ENCODE measurements at places on chromosomes 4 and X.

- peak; percentile 3 for DNase-seq
Observed at GRCh38 chrX:38891641-38892413, 90.6 kb downstream of the MID1IP1 start.

DNA sequence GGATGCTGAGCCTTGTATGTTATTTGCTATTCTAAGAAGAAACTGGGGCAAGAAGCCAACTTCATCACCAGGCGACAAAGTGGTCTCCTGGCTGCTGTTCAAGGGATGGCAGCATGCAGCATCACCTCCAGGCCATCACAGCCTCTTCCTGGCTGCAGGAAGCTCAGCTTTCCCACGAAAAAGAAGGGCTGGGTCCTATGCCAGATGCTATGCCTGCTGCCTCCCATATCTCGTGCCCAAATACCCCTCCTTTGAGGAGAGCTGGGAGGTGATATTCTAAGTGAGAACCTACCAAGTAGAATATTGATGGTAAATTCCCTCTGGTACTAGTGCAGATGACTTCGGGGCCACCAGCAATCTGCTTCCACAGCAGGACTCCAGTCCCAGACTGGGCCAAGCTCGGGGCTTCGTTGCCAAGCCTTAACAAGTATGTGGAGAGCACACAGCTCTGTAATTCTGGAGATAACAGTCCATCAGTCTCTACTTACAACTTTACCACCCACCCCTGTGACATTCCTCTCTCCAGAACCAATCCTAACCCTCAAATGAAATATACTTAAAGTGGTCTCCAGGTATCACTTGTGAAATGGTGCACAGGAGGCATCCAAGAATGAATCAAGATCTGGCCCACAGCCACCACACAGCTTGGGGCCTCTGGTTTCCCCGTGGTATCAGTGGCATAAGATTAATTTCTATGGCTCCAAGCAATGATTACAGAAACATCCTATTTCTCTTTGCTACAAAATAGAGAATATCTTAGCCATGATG lies 149.3 kb downstream of the PALLD start:
- no peak for DNase-seq

GRCh38 chr4:138788267-138788790 lies 227.3 kb upstream of the NOCT start:
- DNase-seq: no peak

- no peak for DNase-seq
Observed at GRCh38 chrX:11704725-11705495, 39.2 kb upstream of the ARHGAP6 start.

DNA sequence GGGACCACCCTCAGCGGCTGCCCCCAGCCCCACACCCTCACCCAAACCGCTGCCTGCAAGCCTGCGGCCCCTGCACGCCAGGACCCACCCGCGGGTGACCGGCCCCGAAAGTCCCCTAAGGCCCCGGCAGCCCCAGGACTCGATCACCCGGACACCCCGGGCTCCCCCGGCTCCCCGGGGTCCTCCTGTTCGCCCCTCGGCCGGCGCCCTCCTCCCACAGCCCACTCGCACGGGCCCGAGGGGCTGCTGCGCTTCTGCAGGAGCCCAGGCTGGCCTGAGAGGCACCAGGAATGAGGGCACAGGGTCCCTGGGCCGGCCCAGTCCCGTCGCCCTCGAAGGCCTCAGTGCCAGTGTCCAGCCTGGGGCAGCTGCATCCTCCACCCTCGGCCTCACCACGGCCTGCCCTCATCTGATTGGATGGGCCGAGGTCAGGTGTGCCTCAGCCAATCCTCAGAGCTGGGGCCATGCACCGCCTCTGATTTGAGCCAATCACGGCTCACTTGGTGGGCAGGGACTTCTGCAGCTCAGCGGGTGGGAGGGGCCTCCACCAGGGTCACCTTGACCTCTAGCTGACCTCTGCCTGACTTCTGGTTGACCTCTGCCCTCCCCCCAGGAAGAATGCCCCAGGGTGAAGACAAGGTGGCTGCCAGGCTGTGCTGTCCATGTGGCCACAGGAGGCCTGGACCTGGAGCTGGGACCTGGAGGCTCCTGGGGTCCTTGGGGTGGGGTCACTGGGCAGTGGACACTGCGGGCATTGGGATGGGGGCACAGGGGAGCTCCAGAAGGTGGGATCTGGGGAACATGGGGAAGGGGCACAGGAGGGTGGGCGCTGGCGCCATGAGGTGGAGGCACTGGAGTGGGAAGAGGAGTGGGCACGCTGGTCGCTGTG lies 97.6 kb upstream of the NKX1-1 start:
- DNase-seq: no peak

GRCh38 chr4:54872261-54872660 lies 214.5 kb downstream of the KIT start:
- DNase-seq: no peak

GRCh38 chr4:6008092-6008551 lies 10.1 kb downstream of the C4orf50 start:
- DNase-seq: no peak

DNA sequence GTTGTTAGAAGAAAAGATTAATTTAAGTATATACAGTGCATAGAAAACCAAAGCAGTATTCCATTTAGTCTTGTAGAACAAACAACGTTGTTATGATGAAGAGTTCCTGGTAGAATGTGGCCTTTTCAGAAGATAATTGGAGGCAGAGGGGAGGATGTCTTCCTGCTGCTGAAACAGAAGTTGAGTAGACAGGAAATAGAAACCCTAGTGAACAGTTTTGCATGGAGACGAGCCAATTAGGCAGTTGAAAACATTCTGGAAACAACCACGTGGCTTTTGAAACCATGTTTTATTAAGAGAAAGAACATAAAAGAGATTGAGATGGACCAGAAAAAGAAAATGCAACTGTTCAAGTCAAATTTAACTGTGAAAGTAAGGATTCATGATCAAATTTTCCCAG lies 325.2 kb downstream of the CAMK2D start:
- DNase-seq: no peak

DNA sequence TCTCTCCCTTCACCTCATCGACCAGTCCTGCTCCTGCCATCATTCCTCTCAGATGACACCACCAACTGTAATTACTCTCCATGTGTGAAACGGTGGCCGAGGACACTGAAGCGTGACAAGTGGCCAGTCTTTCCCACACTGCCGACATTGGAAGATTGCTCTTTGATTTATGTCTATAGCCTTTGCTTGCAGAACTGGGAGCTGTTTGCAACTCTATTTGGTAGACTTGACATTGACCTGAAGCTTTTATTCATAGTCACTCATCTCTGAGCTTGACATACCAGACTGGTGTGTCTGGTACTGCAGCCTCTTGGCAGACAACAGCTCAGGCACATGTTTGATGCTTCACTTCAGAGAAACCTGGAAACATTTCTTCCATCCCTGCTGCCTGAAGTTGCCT lies 121.8 kb upstream of the GALNT7 start:
- no peak for DNase-seq

- no peak for DNase-seq
Observed at GRCh38 chrX:123884809-123885408, 25.1 kb downstream of the XIAP start.

GRCh38 chrX:135345107-135345589 lies 35.9 kb downstream of the ETDC start:
- no peak for DNase-seq

DNA sequence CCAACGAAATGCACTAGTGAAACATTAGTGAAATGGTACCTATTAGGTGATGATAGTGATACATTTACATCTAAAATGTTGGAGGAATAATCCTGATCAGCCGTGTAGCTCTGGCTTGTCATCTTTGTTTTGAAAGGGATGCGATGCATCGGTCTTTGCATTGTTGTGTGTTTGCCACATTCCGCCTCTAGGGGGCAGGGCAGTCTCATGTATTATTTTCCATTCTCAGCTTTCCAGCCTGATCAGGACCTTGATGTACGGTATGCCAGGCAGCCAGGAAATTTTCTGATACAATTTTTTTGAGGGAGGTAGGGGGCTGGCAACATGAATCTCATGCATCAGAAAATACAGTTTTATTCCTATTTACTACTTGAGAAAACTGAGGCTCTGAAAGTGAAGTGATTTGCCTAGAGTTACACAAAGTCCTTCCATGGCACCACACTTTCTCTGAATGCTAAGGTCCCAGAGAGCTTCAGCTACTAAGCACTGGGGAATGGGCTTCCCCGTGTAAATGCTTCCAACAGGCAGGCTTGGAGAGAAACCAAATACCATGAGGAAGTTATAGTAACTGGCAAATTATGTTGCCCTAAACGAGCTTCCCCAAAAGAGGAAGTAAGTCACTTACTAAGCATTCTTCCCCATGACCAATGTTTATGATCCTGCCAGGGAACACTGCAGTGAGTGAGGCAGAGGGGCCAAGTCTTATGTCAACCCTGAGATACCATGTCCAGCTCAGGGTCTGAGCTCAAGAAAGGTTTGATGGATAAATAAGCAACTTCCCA lies 31.8 kb upstream of the IQSEC2 start:
- DNase-seq: peak; percentile 19

DNA sequence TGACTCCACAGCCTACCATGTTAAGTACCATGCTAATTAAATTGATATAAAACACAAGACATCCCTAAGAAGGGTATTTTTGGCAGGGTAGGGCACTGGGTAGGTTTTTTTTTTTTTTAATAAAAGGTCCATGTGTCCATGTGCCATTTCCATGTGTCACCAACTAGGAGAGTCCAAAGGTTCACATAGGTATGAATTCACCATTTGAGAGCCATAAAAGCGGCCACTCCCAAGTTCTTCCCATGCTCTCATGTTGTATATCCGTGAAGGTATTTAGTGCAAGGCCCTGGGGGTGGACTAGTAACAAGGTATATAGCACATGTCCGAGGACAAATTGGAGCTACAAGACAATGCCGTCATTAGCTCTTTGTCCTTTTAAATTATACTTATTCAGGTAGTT lies 107.3 kb downstream of the PDE5A start:
- DNase-seq: no peak

GRCh38 chrX:48472851-48473703 lies 2.9 kb upstream of the FTSJ1 start:
- no peak for DNase-seq

GRCh38 chr4:187294861-187295260 lies 571.2 kb upstream of the FAT1 start:
- no peak for DNase-seq

DNA sequence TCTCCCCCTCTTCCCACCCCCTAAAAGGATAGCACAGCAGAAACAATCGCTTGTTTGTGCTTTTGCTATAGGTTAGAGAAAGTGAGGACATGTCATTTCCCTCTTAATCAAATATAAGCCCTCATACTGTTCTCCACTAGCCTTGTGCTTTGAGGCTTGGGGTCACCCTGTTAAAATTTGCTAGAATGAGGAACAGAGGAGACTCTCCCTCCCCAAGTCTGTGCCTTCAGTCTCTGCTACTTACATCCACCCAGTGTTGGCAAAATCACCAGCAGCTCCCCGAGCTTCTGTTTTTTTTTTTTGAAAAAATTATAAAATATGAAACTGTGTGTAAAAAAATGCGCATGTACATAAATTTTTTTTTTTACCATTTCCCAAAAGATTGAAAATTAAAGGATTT lies 19.3 kb downstream of the KLF3 start:
- DNase-seq: no peak

- no peak for DNase-seq
Observed at GRCh38 chrX:10187421-10187820, 30.6 kb downstream of the CLCN4 start.

GRCh38 chr4:128868758-128869157 lies 59.3 kb downstream of the JADE1 start:
- DNase-seq: no peak

DNA sequence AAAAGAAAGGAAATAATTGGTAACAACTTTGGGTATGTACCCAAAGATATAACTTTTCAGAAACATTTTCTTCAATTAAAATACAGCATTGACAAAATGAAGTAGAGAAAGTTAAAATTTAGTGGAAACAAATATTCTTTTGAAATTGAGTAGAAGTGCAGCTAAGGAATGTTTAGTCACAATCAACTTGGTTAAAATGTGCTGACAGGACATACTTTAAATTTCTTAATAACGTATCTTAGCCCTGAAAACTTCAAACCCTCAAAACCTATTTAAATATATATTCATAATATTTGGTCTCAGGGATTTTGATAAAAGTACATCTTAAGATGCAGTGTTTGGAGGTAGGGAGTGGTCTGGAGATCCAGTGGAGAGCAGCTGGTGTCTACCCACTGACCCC lies 240.8 kb downstream of the DKK2 start:
- no peak for DNase-seq

DNA sequence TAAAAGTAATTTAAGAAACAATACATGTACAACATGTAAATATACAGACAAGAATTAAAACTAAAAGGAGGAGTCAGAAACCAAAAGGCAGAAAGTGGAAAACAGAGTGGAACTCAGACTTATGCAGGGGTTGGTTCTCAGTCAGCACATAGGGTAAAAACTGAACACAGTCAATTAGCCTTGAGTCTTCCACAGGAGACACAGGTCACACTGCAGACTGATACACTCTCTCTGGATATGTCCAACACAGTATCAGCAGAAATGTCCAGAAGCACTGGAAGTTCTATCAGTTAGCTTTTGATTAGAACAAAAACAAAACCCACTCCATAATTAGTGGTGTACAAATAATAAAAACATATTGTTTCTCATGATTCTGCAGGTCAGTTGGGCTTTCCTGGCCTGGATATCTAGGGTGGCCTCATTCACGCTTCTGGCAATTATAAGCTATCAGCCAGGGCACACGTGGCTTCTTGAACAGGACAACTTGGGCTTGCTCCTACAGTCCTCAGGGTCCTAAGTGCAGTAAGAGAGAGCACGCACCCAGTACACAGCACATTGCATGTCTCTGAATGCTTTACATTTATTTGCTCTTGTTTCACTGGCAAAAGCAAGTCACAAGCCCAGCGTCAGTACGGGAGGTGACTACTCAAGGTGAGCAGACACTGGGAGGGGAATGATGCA lies 21.6 kb downstream of the TEC start:
- DNase-seq: no peak

GRCh38 chr4:100372432-100372831 lies 145.4 kb downstream of the EMCN start:
- DNase-seq: no peak

- DNase-seq: no peak
Observed at GRCh38 chrX:23864742-23865326, 42.9 kb downstream of the APOO start.

DNA sequence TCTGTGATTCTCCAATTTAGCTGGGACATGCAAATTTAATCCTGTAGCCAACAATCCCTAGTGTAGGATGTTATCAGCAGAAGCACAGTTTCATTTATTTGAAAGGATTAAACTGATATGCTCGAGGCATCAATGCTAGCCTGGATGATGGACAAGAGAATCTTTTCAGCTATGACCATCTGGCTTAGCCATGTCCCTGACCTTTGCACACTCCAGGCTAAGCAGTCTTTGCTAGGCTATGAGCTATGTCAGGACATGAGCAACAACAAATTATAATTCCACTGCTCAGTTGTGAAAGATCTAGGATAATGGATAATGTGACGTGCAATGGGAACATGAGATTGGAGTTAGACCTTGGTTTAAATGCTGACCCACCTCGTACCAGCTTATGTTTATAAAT lies 32.0 kb downstream of the NPY1R start:
- no peak for DNase-seq

- no peak for DNase-seq
Observed at GRCh38 chr4:513327-513726, 14.3 kb downstream of the PIGG start.

- no peak for DNase-seq
Observed at GRCh38 chr4:69765751-69766150, 5.3 kb upstream of the SULT1B1 start.

Data from stimulated activated CD8-positive, alpha-beta memory T cell treated with anti-CD3 and anti-CD28 coated beads, Interleukin-7, amount 100 ng/mL, for 48 hours (primary cell).